Stimulated activated CD4-positive, alpha-beta T cell treated with anti-CD3 and anti-CD28 coated beads, Interleukin-1b, Interleukin-23, amount 100 ng/mL, for 1 hour (primary cell): ENCODE measurements at places on chromosomes 4 and X.
A peak's percentile ranks its signal among the peaks of the same experiment; 100 is the strongest.

- no peak for DNase-seq
Observed at GRCh38 chr4:185002784-185003183, 15.5 kb upstream of the HELT start.

DNA sequence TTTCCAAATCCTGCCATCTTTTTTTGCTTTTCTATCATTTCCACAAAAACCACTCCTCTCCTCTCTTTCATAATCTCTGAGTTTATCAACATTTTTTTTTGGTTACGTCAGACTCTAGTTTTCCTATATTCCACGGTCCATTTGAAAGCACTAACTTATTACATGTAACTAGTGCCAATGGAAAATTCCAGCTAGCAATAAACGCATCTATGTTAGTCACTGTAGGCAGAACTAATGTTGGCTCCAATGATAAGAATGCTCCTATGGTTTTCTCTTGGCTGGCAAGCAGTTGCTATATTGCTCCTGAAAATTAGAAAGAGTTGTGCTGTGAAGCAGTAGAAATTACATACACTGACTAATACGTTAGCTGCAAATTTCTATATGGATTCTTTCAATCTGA lies 634.6 kb upstream of the FTHL17 start:
- no peak for DNase-seq

DNA sequence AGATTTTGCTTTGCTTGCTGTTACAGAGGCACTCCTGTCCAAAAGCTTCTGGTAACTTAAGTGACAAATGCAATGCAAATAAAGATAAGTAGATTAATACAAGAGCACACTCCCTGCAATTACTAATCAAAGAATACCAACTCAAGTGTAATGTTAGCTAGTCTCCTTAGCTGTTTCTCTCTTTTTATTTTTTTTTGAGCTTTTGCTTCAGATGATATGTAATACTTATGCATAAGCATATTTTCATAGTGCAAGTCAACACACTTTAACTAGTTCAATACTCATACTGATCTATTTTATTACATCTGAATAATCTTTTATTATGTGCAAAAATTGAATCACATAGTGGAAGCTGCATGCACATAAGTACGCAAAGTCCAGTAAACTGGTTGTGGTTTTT lies 2.7 kb downstream of the SLC7A11 start:
- no peak for DNase-seq

DNA sequence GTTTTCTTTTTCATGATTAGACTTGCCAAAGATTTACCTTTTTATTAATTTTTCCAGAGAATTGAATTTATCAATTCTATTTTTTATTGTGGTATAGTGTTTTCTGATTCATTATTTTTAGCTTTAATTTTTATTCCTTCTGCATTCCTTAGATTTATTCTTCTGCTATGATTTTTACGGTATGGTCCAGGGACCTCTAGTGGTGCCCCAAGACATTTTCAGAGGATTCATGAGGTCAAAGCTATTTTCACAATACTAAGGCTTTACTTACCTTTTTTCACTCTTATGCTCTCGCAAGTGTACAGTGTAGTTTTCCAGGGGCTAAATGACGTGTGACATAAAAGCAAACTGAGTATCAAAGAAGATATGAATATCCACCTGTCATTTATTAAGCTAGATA lies 8.0 kb downstream of the RADX start:
- no peak for DNase-seq

DNA sequence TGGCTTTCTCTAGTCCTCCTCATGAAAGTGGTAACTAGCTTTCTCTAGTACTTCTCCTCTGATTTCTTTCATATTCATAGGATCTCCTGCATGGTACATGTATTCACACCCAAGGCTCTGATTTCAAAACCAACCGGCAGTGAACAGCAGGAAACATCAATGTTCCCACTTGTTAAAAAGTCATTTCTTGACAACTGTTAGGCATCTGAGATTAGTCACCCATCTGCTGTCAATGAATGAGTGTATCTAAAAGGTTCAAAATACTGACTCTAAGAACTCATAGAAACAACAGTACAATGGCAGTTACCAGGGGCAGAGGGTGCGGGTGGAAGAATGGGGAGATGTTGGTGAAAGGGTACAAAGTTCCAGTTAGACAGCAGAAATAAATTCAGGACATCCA lies 31.5 kb upstream of the PUDP start:
- DNase-seq = no peak

- DNase-seq = no peak
Observed at GRCh38 chr4:11625211-11625610, 196.5 kb upstream of the HS3ST1 start.

DNA sequence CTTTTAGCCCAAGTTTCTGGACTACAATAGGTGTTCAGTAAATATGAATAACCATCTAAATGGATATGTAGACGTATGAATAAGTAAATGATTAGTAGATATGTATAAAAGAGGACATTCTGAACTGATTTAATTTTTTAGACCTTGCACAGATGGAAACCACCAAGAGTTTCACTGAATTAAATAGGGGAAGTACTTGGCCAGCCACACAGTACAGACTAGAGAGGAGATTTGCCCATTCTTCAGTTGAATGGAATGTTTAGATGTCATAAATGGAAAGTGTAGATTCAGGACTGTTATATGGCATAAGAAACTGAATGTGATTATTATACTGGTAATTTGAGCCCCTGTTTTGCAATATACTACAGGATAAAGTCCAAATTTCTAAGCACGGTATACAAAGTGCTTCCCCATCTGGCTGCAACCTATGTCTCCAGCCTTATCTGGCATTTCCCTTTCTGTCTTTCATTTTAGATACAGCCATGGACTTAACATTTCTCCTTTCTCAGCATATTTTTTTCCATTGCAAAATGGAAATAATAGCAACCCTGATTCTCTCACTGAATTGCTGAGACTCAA lies 137.8 kb upstream of the HS3ST1 start:
- no peak for DNase-seq

- DNase-seq = no peak
Observed at GRCh38 chr4:172996571-172997216, 171.9 kb upstream of the GALNT7 start.

- DNase-seq = no peak
Observed at GRCh38 chr4:125169192-125169591, 145.6 kb upstream of the FAT4 start.

DNA sequence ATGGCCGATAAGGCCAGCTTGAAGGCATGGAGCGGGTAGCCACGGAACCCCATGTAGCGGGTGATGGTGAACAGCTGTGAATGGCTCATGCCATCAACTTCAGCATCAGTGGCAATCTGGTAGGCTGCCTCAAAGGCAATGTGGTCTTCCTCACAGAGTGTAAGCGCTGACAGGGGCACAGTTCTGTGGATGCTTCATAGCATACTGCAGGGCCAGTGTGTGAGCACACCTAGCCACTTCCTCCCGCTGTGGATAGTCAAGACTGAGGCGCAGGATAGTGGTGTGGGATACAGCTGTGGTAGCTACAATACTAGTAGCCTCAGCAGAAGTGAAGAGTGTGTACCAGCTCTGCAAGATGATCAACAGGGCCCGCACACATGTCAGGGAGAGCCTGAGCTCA lies 40.5 kb downstream of the C4orf33 start:
- no peak for DNase-seq

DNA sequence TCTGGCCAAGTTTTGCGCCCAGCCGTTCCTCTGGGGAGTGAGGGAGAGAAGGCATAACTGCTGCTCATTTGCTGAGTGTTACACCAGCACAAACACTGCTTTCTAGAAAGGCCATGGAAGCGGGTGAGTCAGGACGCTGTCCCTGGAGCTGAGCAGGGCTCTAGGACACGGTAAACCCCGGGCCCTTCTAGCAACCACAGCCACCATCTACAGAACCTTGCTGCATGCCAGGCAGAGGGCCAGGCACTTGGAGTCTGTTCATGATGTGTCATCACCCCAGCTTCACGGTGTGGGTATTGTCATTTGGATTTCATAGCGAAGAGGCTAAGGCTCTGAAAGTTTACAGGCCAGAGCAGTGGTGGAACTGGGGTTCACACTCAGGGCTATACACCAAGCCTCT lies 31.8 kb upstream of the C4orf50 start:
- DNase-seq = no peak

DNA sequence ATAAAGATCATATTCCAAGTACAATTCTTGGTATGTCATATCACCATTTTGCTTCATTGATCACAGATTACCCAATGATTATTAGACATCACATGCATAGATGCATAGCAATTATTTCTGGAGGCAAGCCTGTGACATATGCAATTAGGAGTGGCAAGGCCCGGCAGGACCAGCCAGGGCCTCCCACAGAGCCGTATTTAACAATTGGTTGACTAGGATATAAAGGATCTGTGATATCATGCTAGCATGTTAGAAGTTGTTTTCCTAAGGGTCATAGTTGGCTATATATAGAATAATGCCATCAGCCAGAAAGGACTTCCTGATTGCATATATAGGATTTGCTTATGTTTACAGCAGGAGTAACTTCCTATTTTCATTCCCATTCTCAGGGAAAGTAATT lies 103.5 kb upstream of the OTUD4 start:
- no peak for DNase-seq

GRCh38 chrX:11265352-11265751 lies 27.9 kb upstream of the AMELX start:
- DNase-seq = no peak

DNA sequence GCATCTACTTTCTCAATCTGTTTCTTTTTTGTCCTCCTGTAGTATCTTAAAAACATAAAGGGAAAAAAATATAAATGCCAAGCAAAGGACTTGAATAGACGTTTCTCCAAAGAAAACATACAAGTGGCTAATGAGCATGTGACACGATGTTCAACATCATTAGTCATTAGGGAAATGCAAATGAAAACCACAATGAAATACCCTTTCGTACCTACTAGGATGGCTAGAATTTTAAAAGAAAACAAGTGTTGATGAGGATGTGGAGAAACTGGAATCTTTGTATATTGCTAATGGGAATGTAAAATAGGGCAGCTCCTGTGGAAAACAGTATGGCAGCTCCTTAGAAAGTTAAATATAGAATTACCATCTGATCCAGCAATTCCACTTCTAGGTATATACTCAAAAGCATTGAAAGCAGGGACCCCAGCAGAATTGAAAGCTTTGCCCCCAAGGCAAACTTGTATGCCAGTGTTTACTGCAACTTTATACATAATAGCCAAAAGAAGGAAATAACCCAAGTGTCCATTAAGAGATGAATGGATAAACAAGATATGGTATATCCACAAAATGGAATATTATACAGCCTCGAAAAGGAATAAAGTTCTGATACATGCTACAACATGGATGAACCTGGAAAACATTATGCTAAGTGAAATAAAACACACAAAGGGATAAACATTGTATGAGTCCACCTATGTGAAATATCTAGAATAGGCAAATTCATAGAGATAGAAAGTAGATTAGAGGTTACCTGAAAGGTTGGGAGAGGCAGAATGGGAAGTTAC lies 138.3 kb downstream of the SH3KBP1 start:
- DNase-seq = no peak

GRCh38 chrX:49079489-49080428 lies at the start of gene WDR45:
TSS of gene WDR45 (minus strand) at chrX:49079887. CDS start at chrX:49078095, 1,792 bp downstream.
- peak; percentile 37 for DNase-seq

- no peak for DNase-seq
Observed at GRCh38 chrX:132216806-132217202, 2.4 kb downstream of the RAP2C start.

DNA sequence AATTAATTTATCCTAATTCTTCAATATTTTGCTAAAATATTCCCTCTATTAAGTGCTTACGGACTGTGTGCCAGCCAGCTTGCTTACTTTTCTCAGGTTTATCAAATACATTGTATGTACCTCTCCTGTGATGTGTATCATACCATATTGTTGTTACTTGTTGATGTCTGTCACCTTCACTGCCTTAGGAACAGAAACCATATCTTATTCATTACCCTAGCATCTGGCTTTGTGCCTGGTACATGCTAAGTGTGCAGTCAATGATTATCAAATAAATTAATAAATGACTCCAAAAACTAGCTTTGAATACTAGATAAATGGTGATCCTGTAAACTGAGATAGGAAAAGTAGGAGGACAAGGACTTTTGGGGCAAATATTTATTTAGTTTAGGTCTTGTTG lies 6.9 kb downstream of the CLCN3 start:
- DNase-seq = no peak

DNA sequence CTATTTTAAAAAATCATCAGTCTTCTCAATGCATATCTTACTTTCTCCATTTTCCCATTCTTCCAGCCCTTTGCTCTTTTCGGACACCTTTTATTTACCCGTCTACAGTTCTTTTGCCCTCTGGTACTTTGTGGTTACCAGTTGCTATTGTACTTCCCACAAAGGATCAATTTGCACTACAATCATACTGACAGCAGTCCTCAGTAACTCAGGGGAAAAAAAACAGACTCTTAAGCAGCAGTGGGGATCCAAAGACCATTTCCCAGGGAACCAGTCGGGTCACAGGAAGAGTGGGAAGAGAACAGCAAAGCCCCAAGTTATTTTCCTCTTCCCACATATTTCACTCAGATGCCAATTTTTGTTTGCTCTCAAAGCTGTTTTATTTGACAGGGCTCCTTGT lies 23.1 kb downstream of the DMD start:
- no peak for DNase-seq

DNA sequence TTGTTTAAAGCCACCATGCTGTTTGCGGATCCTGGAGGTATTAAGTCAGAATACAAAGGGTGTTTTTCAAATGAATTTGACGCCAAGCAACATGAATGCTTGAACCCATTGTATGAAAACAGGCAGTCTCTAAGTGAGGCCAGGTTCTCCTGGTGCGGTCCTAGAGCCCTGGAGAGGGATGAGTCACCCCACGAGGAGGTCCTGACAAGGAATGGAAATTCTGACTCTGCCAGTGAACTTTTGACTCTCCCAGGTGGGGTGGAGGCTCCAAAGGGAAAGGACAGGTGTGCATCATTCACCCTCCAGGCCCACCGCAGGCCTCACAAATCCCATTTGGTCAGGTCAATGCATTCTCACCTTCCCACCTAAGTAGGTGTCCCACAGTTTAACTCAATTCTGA lies 1.5 kb downstream of the TRIM2 start:
- no peak for DNase-seq

- no peak for DNase-seq
Observed at GRCh38 chrX:31796624-31797023, 724.8 kb upstream of the FTHL17 start.

DNA sequence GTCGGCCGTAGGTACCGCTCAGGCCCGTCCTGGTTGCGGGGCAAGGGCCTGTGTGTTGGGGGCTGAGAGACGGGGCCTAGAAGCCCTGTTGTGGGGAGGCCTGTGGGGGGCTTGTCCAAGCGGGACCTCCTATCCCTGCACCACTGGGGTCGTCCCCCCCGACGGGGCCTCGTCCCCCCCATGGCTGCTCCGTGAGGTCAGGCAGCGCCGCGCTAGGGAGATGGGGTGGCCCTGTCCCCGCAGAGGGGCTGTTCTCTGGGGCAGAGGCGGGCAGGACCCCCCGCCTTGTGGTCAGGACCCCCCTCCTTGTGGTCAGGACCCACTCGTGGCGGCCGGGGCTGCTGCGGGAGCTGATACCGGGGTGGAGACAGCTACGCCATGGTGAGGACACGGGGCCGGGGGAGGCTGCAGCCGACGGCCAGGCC lies 12.1 kb upstream of the GTPBP6 start:
- DNase-seq = no peak

DNA sequence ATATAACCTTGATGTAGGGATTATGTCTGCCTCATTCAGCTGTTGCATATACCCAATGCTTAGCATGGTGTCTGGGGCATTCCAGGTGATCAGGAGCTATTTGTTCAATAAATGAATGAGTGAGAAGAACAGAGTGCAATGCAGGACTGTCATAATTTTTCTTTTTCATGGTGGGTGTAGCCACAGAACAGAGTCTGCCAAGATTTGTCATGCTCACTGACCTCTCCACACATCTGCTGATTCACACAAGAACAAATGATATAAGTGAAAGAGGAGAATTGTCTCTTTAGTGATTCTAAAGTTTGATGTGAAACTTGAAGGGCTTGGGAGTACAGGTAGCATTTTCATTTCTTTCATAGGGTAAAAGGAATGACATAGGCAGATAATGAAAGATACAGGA lies 64.4 kb upstream of the TEX13D start:
- DNase-seq = no peak
